HAP-1 (cell line): ENCODE measurements at places on chromosomes 3 and 15.

- no peak for DNase-seq
These were observed 2.0 kb upstream of the MELTF start for GRCh38 chr3:197031315-197032285.

DNA sequence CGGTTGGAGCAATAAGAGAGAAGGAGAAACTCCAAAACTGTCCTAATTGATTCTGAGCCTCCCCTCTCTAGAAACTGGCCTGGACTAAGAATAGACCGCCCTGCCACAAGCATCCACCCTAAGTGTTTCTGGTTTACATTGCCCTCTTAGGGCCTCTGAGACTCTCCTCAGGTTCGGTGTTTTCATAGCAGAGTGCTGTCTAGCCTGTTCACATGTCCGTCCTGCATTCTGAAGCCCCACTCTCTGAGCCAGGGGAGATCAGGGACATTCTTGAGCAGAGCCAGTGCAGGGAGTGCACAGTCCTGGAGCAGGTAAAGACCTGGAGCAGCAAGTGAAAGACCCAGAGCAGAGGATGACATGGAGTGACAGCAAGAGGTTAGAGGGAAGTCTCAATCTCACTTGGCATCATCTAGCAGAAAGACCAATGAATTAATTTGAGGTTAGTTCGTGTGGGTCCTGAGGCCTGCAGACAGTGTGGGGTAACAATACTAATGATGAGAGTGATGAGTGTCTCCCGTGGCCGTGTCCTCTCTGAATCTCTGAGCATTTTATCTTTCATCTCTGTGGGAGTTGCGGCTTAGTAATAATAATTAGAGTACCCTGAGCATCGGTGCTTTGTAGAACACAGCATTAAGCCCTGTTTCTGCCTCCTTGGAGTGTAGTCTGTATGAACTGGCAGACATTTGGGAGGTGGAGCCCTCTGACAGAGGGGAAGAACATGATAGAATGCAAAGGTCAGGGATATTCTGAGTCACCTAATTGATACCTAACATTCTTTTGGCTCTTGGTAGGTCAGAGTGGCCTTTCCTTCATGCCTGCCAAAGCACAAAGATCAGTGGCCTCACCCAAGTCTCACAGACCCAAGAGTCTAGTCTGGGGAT, 24.6 kb downstream of the MAPKBP1 start:
- DNase-seq: no peak

- DNase-seq: no peak
These were observed 38.5 kb upstream of the POLR2M start for GRCh38 chr15:57668016-57668415.

GRCh38 chr3:152193673-152194267, 75.0 kb upstream of the MBNL1 start:
- DNase-seq: no peak

DNA sequence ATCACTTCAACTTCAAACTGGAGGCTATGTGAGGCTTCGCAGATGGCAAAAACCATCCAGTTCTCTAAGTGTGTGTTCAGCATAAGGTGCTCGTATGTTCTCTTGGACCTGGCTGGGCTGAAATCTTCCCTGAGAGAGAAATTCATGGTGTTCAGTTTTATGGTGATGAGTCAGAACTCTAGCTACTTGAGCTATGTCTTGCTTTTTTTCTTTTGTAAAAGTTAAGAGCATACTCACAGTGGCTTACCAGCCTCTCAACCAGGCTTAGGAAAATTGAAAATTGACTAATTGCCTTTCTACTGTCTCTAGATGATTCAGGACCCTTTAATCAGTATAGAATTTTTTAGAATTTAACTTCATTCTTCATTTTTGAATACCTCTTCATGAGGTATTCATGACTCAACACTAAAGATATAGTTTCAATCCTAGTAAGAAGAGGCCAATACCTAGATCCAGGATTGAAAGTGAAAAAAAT, 617.5 kb downstream of the TBL1XR1 start:
- no peak for DNase-seq

- DNase-seq: no peak
These were observed 28.4 kb downstream of the PCSK6 start for GRCh38 chr15:101461097-101461496.

DNA sequence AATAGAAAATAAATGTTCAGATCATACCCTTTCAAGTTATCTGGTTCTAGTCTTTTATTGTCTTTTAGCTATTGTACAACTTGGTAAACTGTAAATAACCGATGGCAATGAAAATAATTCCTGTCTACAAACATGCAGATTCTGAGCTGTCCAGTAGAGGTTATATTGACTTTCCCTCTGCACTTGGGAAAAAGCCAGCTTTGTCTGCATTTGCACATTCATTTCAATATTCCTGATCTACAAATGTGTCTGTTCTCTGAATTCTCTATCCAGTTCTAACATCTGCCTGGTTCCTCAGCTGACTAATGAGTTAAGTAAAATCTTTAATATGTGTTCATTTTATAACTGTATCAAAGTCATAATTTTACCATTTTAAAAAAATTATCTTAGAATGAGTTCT, 408.5 kb downstream of the ERC2 start:
- no peak for DNase-seq

GRCh38 chr15:32877252-32878019, 159.6 kb downstream of the GREM1 start:
- no peak for DNase-seq

DNA sequence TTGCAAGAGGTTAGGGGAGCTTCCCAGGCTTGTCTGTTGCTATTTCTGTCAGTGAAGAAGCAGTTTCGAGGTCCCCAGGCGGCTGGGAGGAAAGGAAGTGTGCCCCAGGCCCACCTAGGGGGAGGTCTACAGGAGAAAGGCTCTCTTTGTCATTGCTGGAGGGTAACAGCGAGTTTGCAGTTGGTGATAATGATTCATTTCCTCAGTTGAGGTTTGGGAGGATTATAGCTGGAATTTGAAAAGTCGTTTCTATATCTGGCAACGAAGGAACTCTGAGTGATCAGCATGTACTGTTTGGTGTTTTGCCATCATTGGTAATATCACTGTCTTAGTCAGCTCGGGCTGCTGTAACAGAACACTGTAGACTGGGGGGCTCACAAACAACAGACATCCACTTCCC, 65.5 kb upstream of the UBE3A start:
- DNase-seq: no peak

GRCh38 chr3:129205109-129205832, 21.6 kb upstream of the CNBP start:
- no peak for DNase-seq

- DNase-seq: no peak
These were observed 129.5 kb downstream of the TFDP2 start for GRCh38 chr3:142019794-142020320.

GRCh38 chr3:45565342-45565741, 29.2 kb upstream of the LIMD1 start:
- no peak for DNase-seq

DNA sequence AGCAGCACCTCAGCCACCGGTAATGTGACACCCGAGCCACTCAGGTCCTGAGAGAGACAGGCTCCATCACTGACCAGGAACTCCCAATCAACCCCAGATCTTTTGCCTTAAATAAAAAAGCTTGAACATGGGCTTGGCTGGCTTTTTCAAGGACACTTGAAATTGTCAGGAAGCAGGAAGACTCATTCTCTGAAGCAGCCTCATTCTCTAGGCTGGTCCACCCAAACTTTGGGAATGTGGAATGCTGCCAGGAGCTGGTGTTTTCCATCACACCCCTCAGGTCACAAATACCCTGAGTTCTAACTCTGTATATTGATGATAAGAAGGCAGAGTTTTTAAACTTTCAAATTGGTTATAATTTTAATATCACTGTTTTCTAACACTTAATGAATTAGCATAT, 17.0 kb downstream of the CXCR6 start:
- no peak for DNase-seq

DNA sequence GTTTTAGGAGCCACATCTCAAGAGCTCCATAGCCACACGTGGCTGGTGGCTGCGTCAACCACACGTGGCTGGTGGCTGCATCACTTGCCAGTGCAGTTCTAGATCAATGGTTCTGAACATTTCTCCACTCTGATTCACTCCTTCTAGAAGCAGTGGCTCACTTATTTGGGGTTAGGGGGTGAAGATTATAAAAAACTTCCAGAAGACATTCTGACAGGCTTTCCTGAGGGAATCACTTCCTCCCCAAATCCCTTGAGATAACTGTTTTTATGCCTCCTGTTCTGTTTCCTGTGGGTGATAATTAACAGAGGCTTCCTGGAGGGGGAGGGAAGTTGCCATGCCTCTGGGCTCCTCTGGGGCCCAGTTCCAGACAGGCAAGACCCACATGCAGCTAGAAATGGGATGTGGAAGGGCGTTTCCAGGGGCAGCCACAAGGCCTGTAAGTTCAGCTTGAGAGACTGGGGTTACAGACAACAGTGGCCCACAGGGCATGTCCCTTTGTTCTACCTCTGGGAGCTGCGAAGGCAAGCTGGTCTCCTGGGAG, 23.6 kb downstream of the HEG1 start:
- peak; percentile 21 for DNase-seq

GRCh38 chr3:119529883-119530282, 29.5 kb downstream of the CD80 start:
- no peak for DNase-seq

DNA sequence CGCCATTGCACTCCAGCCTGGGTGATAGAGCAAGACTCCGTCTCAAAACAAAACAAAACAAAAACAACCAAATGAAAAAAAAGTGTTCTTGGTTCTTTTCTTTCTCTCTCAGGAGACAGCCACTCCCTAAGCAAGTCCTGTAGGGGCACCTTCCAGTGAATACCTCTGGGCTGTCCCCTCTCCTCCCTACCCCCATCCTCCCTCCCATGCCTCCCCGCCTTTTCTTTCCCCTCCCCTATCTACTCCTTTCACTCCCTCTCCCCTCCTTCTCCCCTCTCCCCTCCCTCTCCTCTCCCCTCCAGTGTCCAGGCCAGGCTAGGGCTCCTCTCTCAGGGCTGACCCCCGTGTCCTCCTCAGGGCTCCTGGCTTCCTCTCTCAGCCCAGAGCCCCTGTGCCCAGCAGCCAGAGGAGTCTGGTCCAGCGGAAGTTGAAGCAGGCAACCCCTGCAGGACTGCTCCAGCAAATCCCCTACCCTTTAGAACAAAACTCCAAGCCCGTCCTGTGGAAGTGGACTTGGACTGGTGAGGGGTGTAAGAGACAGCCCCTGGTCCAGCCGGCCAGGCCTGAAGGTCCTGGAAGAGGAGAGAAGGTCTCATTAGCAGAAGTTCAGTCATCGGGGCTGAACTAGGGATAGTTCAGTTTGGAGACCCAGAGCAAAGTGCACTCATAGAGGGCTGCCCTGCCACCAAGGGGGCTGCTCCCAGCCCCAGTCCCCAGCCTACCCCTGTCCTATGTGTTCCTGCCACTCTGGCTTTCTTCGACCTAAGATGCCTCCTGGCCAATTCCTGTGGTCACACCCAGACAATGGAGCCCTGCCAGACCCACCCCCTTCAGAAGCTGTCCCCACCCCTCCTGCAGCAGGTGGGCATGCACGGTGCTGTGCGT, 79.8 kb upstream of the IQSEC1 start:
- DNase-seq: no peak

GRCh38 chr15:62546628-62547027, 381.5 kb upstream of the C2CD4B start:
- DNase-seq: no peak

GRCh38 chr3:51963951-51964451, 3.3 kb downstream of the PCBP4 start:
- DNase-seq: peak; percentile 63

GRCh38 chr3:179666436-179667035, 13.7 kb downstream of the USP13 start:
- no peak for DNase-seq

GRCh38 chr3:53242642-53243041, 13.2 kb downstream of the TKT start:
- no peak for DNase-seq

- no peak for DNase-seq
These were observed 150.8 kb downstream of the PEX5L start for GRCh38 chr3:179885950-179886349.

- DNase-seq: no peak
These were observed 65.8 kb downstream of the EXOG start for GRCh38 chr3:38561746-38562466.

DNA sequence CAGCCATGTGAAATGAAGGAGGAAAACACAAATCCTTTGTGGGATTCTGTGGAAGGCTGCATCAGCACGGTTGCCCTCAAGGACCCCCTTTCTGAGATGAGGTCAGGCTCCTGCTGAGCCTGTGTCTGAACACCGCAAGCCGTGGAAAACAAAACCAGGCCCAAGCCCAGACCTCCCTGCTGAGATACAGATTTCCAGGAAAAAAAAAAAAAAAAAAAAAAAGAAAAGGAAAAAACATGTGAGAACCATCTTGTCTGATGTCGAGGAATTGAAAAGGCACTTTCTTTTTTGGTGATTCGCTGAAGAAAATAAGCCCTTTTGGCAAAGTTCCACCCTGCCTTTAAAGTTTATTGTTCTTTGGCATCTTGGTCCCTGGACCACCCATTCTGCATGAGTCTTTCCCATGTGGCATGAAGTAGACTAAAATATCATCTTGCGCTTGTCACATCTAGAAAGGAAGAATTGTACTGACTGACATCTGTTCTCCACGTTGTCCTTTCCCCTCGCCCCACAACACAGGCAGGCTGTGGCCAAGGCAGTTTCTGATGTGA, 117.6 kb downstream of the CHST2 start:
- no peak for DNase-seq

DNA sequence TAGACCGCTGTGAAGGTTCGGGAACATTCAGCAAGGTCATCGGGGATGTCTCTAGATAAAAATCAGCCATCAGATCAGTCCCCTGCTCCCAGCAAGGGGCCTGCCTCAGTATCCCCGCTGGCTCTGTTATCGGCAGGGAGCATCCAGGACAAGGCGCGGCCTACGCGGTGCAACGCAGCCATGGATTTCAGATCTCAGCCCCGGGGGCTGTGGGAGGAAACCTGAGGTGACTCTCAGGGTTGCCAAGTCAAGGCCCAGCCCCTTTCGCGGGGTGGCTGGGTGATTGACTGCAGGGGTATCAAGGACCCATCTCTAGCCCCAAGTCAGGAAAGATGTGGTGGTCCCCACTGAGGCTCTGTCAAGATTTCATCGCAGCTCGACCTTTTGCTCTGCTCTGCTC, 23.1 kb upstream of the CD47 start:
- no peak for DNase-seq

DNA sequence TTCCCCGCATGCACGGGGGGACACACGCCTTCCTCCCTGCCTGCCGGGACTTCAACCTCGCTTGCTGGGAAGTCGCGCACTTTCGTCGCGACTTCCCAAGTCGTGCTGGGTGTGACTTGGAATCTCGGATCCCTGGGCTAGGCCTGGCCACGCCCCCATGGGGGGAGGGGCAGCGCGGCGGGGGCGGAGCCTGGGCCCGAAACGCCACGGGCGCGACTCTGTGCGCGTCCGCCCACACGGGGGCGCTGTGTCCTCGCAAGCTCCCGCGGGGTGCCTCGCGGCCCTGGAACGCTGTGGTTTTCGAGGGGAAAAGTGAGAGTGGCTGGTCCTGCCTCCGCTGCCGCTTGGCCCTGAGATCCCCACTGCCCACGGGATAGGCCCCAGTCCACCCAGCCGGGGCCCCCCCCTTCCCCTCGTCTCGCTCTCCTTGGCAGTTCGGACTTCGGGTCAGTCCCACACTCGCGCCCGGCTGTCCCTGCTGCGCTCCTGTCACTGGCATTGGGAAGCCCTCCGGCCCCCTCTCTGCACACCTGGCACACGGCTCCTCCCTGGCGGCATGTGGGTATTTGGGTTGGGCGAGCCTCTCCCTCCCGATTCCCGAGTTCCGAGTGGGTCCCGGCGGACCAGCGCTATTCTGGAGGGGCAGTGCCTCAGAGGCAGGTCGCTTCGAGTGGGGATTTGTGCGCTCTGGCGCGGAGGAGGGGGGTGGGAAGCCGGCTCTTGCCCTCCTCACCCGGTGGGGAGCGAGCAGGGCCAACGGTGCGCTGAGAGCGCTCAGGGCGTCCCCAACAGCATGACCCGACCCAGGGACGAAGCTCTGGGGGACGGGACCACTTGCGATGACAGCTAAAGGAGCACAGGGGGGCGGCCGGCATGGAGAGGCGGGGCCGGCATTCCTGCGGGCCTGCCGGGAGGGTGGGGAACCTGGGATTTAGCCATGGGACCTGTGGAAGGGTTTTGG, 23.6 kb downstream of the SEC61A1 start:
- DNase-seq: no peak
